Activated CD4-positive, alpha-beta memory T cell treated with anti-CD3 and anti-CD28 coated beads, Interleukin-2, amount 10 ng/mL, durations not matched to agents 7 days and 5 days (primary cell): ENCODE measurements at places on chromosomes 6 and 20. TPM values are rescaled to one million over a fixed set of nuclear protein-coding genes. Genes with fewer than 3 reads are reported as not detected.

- no peak overlapping the region for H3K4me3 ChIP-seq
- no peak overlapping the region for H3K27ac ChIP-seq
- no peak for DNase-seq
- peaks cover 4% of the 10 kb centered on the region for H3K36me3 ChIP-seq
- H3K4me1 ChIP-seq: no peaks in the 10 kb centered on the region
Observed at GRCh38 chr6:360349-360748, 31.2 kb upstream of the IRF4 start.

- H3K27me3 ChIP-seq: no peaks in the 10 kb centered on the region
- peak overlapping the region; percentile 24 for H3K4me3 ChIP-seq
- H3K36me3 ChIP-seq: peaks cover 27% of the 10 kb centered on the region
- peak overlapping the region; percentile 77 for H3K27ac ChIP-seq
Observed at GRCh38 chr6:147322299-147323162, 118.3 kb downstream of the STXBP5 start.

CFAP61 gene
- not detected for total RNA-seq

DCBLD1 gene
- 10.6 TPM for total RNA-seq

DNA sequence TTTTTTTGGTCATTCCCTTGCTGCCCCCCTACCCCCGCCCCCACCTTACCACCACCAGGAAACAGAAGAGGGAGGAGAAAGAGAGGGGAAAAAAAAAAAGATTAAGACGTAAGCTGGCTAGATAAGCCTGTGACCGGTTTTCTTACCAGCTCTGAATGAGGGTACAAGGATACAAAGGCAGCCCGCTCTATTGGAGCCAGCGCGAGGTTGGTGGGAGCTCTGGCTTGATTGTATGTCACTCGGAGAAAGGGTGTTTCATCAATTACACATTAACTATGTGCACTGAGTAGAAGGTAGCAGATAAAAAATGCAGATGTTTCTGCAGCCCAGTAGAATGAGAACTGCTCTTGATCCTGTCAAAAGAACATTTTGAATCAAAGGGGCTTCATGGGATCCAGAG is 28.6 kb upstream of the OLIG3 start:
- peaks cover 6% of the 10 kb centered on the region for H3K36me3 ChIP-seq
- peaks cover 18% of the 10 kb centered on the region for H3K27me3 ChIP-seq
- no peak overlapping the region for H3K4me3 ChIP-seq
- H3K27ac ChIP-seq: no peak overlapping the region
- no peaks in the 10 kb centered on the region for H3K4me1 ChIP-seq
- no peak for DNase-seq
